ENCODE measurements at places on chromosomes 16 and 17.

DNA sequence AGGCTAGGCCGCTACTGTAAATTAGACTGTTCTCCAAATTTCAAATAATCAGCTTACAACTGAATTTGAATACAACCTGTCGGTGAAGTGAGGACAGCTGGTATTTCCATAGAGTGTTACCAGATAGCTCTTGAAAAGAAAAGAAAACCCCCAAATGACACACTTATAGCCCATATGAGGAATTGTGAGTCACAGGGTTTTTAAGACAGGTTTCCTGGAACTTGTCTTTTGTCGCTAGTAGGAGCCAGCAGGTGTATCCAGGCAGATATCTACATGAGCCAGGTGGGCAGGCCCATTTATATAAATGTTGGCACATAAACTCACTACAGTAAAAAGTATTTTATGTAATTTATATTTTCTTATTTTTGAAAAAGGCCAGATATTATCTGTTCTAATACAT lies 24.0 kb downstream of the TNRC6A start:
- DNase-seq: peak; percentile 18

GRCh38 chr16:57711993-57712392 lies 17.4 kb downstream of the DRC7 start:
- no peak for DNase-seq

DNA sequence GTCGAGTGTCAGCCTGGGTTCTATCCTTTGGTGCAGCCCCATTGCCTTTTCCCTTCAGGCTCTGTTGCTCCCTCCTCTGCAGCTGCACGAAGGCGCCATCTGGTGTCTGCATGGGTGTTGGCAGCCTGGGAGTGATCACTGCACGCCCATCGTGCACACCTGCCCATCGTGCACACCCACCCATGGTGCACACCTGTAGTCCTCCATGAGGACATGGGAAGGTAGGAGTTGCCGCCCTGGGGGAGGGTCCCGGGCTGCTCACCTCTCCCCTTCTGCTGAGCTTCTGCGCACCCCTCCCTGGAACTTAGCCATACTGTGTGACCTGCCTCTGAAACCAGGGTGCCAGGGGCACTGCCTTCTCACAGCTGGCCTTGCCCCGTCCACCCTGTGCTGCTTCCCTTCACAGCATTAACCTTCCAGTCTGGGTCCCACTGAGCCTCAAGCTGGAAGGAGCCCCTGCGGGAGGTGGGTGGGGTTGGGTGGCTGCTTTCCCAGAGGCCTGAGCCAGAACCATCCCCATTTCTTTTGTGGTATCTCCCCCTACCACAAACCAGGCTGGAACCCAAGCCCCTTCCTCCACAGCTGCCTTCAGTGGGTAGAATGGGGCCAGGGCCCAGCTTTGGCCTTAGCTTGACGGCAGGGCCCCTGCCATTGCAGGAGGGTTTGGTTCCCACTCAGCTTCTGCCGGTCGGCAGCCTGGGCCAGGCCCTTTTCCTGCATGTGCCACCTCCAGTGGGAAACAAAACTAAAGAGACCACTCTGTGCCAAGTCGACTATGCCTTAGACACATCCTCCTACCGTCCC lies 2.9 kb downstream of the CTRL start:
- peak; percentile 79 for DNase-seq

DNA sequence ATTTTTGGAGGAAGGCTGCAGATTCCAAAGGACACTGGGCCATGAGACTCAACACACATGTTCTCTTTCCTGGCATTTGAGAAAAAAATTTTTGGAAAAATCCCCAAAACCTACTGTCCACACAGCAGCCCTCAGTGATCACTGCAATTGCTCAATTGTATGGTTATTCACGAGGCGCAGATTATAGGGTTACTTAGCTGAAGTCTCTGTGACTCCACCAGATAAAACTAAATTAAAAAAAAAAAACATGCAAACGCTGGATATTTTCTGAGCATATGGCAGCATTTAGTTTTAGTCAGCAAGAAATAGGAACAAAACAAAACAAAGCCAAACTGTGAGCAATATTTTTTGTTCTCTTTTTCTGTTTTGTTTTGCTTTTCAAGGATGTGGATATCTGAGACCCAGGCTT lies 83.8 kb upstream of the FAM20A start:
- no peak for DNase-seq

GRCh38 chr16:48137822-48138221 lies 18.0 kb downstream of the ABCC12 start:
- DNase-seq: no peak

DNA sequence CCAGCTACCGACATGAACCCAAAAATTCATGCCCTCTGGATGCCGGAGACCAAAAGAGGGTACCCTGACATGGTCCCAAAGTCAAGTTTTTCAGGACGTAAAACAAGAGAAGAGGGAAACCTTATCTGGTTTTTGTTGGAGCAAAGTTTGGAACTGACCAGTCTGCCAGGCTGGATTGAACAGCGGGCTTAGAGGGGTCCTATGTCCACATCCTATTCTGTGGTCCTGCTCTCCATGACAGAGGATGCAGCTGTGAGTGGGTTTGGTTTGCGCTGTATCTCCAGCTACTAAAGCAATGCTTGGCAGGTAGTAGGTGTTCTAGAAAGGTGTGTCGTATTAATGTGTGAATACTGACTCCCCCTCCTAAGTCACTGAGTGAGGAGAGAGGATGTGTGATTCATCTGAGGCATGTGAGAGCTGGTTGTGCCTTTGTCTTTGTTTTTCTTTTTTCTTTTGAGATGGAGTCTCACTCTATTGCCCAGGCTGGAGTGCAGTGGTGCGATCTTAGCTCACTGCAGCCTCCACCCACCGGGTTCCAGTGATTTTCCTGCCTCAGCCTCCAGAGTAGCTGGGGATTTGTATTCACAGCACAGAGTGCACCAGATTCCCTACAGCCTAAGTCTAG lies 31.0 kb downstream of the PMM2 start:
- DNase-seq: no peak

DNA sequence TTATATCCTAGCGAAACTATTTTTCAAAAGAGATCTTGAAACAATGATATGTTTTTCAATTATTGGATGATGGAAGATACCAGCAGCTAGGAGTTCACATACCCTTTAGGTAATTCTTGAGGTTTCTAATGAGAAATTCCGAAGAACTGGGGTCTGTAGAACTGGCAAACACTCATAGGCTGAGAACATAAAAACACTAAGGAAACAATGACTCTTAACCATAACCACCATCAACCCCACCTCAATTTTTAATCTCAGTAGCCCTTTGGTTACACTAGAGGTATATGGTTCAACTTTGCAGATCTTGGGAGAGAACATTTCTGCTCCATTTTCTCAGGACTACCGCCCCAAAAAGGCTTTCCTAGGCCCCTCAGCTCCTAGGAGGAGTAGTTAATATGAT lies 65.7 kb upstream of the NPEPPS start:
- DNase-seq: no peak

- no peak for DNase-seq
These were observed 122.2 kb downstream of the CCDC182 start for GRCh38 chr17:57622683-57623433.

DNA sequence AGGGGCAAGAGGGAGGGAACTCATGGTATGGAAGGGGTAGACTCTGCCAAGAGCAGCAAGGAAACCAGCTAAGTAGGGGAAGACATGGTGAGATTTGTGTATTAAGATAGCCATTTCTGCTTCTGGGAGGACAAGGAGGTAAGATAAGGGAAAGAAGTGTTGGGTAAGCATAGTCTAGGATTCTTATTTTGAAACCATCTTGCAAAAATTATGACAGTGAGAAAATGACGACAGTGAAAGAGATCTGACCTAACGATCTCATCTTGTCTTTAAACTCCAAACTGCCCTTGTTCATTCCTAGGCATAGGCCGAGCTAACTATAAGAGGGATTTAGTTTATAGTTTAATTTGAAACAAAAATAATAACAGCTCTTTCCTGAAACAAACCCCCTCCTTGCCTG lies 5.6 kb upstream of the RBL2 start:
- DNase-seq: no peak

DNA sequence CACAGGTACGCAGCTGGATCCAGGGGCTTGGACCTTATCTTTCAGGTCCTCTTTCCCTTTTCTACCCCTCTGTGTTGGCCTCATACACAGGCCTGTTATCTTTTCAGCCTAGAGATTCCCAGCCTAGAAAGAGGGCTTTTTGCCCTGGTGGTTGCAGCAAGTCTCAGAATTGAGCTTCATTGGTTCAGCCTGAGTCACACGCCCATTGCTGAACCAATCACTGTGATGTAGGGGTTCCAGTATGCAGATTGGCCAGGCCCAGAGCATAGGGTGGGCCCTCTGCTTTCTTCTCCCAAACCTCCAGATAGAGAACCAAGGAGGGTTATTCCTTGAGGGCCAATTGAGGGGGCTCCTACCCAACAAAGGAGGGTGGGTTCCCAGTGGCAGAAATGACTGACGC lies 32.8 kb downstream of the GPT2 start:
- no peak for DNase-seq

- peak; percentile 51 for DNase-seq
These were observed 12.3 kb downstream of the ADORA2B start for GRCh38 chr17:15957206-15957605.
